ENCODE measurements at places on chromosomes 16 and 17. TPM values are rescaled to one million over a fixed set of nuclear protein-coding genes. Genes with fewer than 3 reads are reported as not detected.

Gene ARL6IP1
- 323 TPM for total RNA-seq

Gene MYH8
- total RNA-seq: not detected

Gene SEZ6
- not detected for total RNA-seq

Gene DCTN5
- 40.3 TPM for total RNA-seq

Gene GPATCH8
- total RNA-seq: 20.0 TPM

Gene TBX21
- not detected for total RNA-seq

Data from NCI-H460 (cell line).